ENCODE measurements at places on chromosomes 4 and X.

GRCh38 chrX:67543818-67544217 is at the start of gene AR:
AR (plus strand) TSS chrX:67544021; CDS start chrX:67545147, 1,126 bp downstream.
- DNase-seq, result no peak

DNA sequence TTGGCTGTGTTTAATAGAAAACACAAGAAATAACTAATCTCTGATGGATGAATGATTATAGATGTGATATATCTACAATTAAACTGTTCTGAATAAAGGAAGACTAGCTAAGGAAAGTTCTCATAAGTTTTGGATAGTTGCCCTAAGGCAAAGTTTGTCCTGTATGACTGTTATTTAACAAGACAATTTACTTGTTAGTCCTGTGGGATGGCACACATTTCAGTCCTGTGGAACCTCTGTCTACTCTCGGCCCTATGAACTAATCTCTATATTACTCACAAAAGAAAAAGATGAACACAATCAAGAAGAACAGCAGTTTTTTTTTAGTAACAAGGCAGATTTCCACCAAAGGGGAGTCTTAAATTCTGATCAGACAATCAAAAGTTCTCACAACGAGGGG is 314.6 kb downstream of the CCSER1 start:
- no peak for DNase-seq

DNA sequence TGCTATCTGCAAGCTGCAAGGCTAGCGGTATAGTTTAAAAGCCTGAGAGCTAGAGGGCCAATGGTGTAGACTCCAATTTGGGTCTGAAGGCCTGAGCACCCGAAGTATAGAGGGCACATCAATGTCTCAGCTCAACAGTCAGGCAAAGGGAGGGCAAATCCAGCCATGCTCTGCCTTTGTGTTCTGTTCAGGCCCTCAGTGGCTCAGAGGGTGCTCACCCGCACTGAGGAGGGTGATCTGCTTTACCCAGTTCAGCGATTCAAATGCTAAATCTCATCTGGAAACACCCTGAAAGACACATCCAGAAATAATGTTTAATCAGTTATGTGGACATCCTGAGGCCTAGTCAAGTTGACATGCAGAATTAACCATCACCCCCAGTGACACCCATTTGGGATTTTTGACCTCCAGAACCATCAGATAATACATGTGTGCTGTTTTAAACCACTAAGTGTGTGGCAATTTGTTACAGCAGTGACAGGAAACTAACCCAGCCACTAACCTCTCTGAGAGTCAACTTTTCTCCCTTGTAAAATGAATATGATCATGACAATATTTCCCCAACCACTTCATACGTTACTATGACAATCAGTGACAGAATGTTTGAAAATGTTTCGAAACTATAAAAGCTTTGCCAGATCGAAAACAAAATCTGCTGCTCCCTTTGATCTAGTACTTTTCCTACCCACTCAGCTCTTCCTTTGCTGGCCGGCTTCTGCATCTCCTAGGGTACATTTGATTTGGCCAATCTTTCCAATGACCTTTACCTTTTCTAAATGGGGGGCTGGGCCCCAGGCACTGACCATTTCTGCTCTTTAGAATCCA is 8.4 kb upstream of the TBL1X start:
- DNase-seq, result peak; percentile 82

DNA sequence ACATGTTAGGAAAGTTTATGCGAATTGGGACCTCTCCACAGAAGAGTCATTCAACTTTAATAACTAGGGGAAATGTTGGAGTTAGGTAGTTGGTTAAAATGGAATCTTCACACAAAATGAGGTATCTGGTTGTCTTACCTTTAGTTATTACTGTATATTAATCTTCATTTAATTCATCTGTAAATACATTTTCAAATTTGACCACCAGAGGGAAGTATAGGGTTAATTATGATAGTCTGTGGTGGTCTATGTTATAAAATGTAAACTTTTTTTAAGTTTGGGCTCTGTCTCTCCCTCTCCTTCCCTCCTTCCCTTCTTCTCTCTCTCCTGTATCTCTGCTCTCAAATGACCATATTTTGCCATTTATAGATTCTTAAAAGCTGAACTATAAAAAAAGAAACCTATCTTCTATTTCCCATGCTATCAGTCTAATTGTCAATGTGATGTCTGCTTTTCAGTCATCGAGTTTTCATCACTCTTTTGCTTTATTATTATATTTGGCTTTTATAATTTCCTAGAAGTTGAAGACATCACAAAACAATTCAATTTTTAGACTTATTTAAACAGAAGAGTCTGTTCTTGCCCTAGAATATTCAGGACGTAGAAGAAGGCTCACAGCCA is 49.8 kb downstream of the TMEM144 start:
- peak; percentile 23 for DNase-seq

DNA sequence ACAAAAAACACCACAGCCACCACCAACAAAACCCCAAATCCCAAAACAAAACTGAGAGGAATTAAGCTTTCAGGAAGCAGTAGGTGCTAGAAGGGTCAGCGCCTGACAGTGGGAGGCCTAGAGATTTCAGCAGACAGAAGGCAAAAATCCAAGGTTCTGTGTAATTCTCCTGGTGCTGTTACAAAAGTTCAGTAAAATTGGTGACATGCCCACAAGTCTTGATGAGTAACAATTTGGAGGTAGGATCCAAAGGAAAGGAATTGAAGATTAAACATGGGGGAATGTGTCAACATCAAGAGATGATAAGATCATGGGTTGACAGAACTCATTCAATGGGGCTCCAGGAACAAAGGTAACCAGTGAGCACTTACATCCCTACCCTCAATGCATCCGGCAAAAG is 653.8 kb upstream of the CPEB2 start:
- no peak for DNase-seq

DNA sequence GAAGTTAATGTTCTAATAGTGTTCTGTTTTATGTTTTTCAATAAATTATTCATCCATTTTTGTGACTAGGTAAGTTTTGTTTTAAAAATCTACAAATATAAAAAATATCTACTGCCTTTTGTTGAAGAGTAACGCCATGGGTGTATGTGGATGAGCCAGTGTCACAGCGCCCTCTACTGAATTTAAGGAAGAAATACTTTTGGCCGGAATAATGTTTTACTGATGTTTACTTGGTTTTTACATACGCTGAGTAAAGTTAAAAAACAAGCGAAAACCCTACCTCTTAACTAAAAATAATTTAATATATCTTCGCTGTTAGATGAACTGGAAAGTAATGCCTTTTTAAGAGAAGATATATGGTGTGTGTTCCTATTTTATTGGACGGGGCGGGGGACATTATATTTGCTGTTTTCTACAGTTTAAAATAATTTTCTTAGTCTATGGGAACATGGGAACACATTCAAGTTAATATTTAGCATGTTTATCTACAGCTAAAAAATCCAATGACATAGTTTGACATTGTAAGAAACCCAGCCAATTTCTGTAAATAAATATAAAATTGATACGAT is 86.1 kb downstream of the CPE start:
- peak; percentile 42 for DNase-seq

- no peak for DNase-seq
Measured at GRCh38 chr4:185809121-185809520, 2.9 kb downstream of the SORBS2 start.

DNA sequence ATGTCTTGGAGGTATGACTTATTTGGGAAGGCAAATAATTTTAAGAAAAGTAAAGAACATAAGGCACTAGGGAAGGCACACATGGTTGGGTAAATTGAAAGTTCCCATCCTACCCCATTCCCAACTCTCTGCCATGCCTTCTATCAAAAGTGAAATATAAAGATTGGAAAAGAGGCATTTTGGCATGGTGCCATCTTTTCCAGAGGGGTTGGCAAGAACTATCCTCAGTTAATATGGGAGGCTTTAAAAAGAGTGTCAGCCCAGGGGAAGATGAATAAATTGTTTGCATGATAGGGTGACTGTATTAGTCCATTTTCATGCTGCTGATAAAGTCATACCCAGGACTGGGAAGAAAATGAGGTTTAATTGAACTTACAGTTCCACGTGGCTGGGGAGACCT is 150.8 kb upstream of the BOD1L1 start:
- DNase-seq, result no peak

- DNase-seq, result no peak
Measured at GRCh38 chrX:42023122-42023521, 99.8 kb upstream of the CASK start.

- DNase-seq, result no peak
Measured at GRCh38 chrX:143634663-143635455, 1.0 kb downstream of the SLITRK4 start.

DNA sequence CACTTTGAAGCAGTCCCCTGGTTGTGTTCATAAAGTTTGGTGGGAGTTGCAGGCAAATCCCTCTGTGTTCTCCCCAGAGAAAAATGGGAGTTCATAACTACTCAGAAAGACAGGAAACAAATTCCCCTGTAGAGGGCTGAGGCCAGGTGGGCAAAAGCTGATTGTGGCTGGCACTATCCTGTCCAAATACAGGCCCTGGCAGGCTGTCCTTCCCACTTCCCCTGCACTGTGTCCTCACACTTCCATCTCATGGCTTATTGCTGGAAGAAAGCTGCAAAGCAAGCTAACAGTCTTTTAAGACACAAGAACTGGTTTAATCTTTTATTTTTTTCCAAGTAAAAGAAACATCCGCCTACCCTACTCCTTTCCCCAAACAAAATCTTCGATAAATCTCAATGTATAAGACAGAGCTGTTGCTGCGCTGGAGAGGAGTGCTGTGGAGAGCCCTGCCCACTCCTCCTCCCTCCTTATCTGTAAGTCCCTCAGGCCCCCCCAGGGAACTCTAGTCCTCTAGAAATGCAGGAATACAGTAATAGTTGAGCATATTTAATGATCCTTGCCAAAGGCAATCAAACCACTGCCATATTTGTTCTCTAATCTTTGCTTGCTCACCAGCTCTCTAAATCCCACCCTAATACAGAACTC is 14.0 kb downstream of the TAPT1 start:
- DNase-seq, result no peak

DNA sequence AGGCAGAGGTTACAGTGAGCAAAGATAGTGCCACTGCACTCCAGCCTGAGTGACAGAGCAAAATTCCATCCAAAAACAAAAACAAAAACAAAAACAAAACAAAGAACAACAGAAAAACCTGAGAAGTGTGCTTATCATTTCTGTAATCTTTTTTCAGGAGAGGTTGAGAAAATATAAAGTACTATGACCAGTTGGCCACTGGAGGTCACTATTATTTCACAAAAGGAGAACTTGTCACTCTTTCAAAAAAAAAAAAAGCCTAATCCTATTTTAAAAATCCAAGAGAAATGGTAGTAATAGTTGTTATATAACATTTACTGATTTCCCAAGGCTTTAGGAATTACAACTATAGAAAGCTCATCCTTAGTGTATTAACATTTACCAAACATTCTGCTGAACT is 24.9 kb upstream of the RNF150 start:
- peak; percentile 21 for DNase-seq

DNA sequence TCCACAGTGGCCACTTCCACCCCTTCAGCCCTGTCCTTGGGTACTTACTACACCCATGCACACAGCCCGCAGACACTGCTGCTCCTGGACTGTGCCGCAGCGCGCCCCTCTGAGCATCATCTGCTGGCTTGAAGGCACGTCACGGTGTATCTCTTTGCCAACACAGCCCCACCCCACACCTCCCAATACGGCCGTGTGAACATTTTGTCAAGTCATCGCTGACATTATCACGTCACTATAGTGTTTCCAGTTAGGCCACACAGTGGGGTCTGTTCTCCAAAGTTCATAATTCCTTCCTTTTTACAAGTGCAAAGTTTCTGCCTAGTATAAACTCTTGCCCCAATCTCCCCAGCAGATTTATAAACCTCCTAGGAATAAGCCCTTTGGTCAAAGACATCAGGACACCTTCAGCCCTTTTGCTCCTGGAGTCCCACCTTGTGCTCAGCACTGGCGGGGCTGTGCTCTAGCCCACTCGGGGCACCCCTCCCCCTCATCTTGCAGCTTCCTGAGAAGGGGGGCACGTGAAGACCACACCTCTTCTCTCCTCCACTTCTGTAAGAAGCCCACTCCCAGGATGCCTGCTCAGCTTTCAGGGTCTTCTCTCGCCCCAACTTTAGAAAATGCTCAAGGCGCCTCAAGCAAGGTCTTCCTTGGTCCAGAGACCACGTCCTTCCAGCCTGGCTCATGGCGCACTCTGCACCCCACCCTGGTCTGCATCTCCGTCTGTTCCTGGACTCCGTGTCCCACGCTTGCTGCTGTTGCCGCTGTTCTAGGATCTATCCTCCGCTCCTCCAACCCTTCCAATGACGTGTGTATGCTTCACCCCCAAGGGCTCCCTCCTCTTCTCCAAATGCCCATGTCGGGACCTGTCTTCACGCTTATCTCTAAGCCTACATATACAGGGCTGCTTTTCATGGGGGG is 7.2 kb downstream of the FAM53A start:
- DNase-seq, result no peak

- DNase-seq, result peak; percentile 1
Measured at GRCh38 chrX:3142259-3143042, 101.2 kb downstream of the ARSF start.

GRCh38 chr4:1511441-1512041 is 105.3 kb upstream of the NKX1-1 start:
- DNase-seq, result peak; percentile 31

DNA sequence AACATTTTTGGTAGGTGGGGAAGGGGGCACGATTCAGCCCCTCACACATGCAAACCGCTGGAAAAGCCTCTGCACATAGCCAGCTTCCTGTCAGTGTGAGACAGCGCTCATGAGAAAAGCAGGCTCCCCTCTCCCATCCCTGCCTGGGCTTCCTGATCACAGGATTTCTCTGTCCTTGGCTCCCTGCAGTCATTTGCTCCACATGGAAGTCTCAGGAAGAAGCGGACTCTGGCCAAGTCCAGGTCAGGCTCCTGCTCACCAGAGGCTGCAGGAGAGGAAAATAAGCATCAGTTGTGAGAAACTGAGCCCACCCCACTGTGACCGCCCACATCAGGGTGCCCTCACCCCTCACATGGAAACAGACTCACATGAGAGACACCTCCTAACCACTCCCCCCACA is 664.3 kb upstream of the TENM3 start:
- DNase-seq, result no peak

DNA sequence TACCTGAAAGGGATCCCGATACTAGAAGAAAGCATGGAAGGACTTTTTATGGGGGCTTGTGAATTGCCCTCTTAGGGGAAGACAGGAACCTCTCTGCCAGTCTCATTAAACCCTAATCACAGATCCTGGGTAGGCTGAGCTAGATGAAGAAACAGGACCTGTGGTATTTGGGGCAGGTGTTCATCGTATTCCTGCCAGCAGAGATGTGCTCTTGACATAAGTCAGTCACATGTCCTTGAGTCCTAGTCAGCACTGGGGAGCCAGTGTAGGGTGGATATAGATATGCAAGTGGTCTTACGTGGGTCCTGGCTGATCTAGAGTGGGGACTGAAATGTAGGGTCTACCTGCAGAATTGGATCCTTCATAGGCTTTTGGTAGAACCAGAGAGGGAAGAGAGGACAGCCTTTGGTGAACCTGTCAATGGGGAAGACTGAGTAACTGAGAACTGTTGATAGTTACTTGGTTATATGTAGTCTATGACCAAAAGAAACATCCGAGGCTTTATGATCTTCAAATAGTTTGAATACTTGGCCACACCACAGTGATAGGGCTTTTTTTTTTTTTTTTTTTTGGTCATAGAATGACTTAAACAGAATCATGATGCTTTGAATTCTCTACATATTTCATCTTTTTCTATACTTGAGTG is 63.5 kb upstream of the WDR1 start:
- DNase-seq, result no peak
